ENCODE measurements at places on chromosomes 4 and X. TPM values are rescaled to one million over a fixed set of nuclear protein-coding genes. Genes with fewer than 3 reads are reported as not detected.

ERAS gene
- not detected for polyA plus RNA-seq

TMPRSS11B gene
- polyA plus RNA-seq, result not detected

MAGEE2 gene
- 0.34 TPM for polyA plus RNA-seq

PDCL2 gene
- not detected for polyA plus RNA-seq

CITED1 gene
- 1.4 TPM for polyA plus RNA-seq

NRK gene
- 0.18 TPM for polyA plus RNA-seq

CCKAR gene
- polyA plus RNA-seq, result not detected

NIPAL1 gene
- polyA plus RNA-seq, result 0.11 TPM

FRMPD4 gene
- polyA plus RNA-seq, result 0.03 TPM

WNK3 gene
- 0.15 TPM for polyA plus RNA-seq

CXorf58 gene
- 0.16 TPM for polyA plus RNA-seq

AKAP14 gene
- not detected for polyA plus RNA-seq

PDE6B gene
- polyA plus RNA-seq, result 1.7 TPM

SLC7A11 gene
- 0.39 TPM for polyA plus RNA-seq

ATP2B3 gene
- polyA plus RNA-seq, result not detected
